ENCODE measurements at places on chromosomes 3 and 15. TPM values are rescaled to one million over a fixed set of nuclear protein-coding genes. Genes with fewer than 3 reads are reported as not detected.

ATP8B4 gene
- 2.7 TPM for total RNA-seq

FANCD2OS gene
- total RNA-seq: not detected

PDZRN3 gene
- 3.4 TPM for total RNA-seq

SLC49A4 gene
- 20.9 TPM for total RNA-seq

- DNase-seq: no peak
These were observed 31.4 kb downstream of the CRYGS start for GRCh38 chr3:186512570-186513302.

DNA sequence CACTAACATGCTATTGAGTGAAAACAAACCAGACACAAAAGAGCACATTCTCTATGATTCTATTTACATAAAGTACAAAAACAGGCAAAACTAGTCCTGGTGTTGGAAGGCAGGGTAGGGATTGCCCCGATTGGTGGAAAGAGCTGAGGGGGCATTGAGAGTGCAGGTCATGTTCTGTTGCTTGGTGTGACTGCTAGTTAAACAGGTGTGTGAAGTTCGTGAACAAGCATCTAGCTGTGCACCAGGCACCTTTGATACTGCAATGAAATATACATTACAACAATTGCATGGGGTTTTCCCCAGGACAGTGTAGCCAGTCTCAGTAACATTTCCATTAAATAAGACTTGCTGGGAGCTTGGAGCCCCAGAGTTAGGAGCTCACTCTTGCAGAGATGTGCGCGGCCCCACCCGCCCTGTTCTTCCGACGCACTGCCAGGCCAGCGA is 26.3 kb upstream of the THRB start:
- DNase-seq: no peak
